Neuronal stem cell (in vitro differentiated cells): ENCODE measurements at places on chromosomes 4 and X.

DNA sequence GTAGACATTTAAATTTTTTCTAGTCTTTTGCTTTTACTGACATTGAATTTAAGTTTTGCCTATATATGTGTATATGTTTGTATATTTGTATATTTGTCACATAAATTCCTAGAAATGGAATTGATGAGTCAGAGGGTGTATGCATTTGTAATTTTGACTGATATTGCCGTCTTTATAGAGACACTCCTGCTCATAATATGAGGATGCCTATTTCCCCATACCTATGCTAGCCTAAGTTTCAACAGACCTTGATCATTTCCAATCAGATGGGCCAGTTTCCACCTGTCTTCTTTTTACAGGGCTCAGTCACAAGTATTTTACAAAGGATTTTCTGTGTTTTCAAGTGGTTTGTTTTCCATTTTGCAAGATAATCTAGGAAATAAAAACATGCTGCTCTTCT is 10.8 kb downstream of the PDLIM5 start:
- H3K36me3 ChIP-seq: no peaks in the 10 kb centered on the region
- DNase-seq: no peak
- H3K27me3 ChIP-seq: no peaks in the 10 kb centered on the region
- no peak overlapping the region for H3K27ac ChIP-seq
- peaks cover 26% of the 10 kb centered on the region for H3K4me1 ChIP-seq

- no peaks in the 10 kb centered on the region for H3K36me3 ChIP-seq
- no peaks in the 10 kb centered on the region for H3K27me3 ChIP-seq
- no peak overlapping the region for H3K4me3 ChIP-seq
Observed at GRCh38 chr4:21710179-21710835, 238.3 kb downstream of the KCNIP4 start.

DNA sequence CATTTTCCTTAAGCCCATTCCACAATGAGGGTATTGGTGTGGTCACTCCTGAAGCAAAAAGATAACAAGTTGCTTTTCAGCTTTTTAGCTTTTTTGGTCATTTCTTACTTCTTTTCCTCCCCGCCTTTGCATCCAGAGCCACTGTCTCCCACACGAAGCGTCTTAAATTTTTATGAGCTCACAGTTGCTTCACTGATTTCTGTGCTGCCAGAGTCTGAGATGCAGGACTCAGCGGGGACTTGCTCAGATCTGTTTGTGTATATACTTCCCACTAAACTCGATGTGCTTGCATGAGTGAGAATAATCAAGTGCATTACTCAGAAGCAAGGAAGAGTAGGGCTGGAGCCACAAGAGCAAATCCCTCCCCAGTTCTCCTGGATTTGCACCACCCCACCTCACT is 80.2 kb upstream of the FHL1 start:
- H3K27me3 ChIP-seq: no peaks in the 10 kb centered on the region
- H3K27ac ChIP-seq: no peak overlapping the region
- H3K36me3 ChIP-seq: no peaks in the 10 kb centered on the region

GRCh38 chr4:146104541-146104940 is 71.0 kb upstream of the LSM6 start:
- H3K36me3 ChIP-seq: no peaks in the 10 kb centered on the region
- H3K4me3 ChIP-seq: no peak overlapping the region
- DNase-seq: no peak
- no peaks in the 10 kb centered on the region for H3K27me3 ChIP-seq

GRCh38 chr4:173858471-173858870 is 328.4 kb upstream of the HAND2 start:
- no peaks in the 10 kb centered on the region for H3K4me1 ChIP-seq

- H3K27me3 ChIP-seq: no peaks in the 10 kb centered on the region
- no peak for DNase-seq
- H3K4me1 ChIP-seq: no peaks in the 10 kb centered on the region
- no peak overlapping the region for H3K4me3 ChIP-seq
- H3K27ac ChIP-seq: no peak overlapping the region
Observed at GRCh38 chrX:18574591-18574990, 97.3 kb downstream of the RS1 start.
